ENCODE measurements at places on chromosomes 7 and 10.
A peak's percentile ranks its signal among the peaks of the same experiment; 100 is the strongest.

- no peaks in the 10 kb centered on the region for H3K36me3 ChIP-seq
- no peak for DNase-seq
- H3K4me3 ChIP-seq = no peak overlapping the region
- H3K27ac ChIP-seq = no peak overlapping the region
- H3K27me3 ChIP-seq = no peaks in the 10 kb centered on the region
These were observed 106.7 kb downstream of the CACNB2 start for GRCh38 chr10:18246967-18247366.

DNA sequence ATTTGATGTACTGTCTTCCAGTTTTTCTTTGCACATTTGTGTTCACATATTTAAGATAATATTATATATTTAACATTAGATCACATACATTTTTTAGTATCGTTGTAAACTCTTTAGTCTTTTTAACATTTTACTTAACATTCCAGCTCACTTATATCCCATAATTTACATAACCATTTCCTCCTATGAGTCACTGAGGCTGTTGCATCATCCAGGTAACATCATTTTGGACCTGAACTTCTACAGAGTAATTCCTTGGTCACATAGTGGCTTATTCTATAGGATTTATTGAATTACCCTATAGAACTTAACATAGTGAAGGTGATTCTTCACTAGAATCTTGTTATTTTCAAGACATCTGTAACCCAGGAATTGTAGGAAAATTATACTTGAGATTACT lies 194.4 kb downstream of the POU6F2 start:
- no peak overlapping the region for H3K4me3 ChIP-seq
- H3K36me3 ChIP-seq = no peaks in the 10 kb centered on the region
- peaks cover 15% of the 10 kb centered on the region for H3K4me1 ChIP-seq
- H3K27me3 ChIP-seq = no peaks in the 10 kb centered on the region
- H3K27ac ChIP-seq = no peak overlapping the region
- no peak for DNase-seq

- peak; percentile 96 for DNase-seq
- H3K4me1 ChIP-seq = no peaks in the 10 kb centered on the region
- no peaks in the 10 kb centered on the region for H3K27me3 ChIP-seq
- no peaks in the 10 kb centered on the region for H3K36me3 ChIP-seq
- H3K27ac ChIP-seq = no peak overlapping the region
These were observed 17.9 kb upstream of the AGK start for GRCh38 chr7:141533149-141533949.

DNA sequence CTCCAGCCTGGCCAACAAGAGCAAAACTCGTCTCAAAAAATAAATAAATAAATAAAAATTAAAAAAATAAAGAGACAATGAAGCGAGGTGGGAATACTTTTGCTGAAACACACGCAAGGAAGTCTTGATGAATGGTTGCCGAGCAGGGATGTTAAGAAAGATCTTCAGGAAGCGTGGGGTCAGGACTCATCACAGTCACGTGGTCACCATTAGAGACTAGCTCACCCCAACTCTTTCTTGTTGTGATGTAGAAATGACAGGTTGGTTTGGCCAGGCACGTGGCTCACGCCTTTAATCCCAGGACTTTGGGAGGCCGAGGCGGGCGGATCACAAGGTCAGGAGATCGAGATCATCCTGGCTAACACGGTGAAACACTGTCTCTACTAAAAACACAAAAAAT lies 28.9 kb upstream of the BAIAP2L1 start:
- no peak for DNase-seq
- H3K27ac ChIP-seq = no peak overlapping the region
- H3K27me3 ChIP-seq = no peaks in the 10 kb centered on the region
- H3K36me3 ChIP-seq = no peaks in the 10 kb centered on the region

GRCh38 chr10:59881640-59882039 lies 24.7 kb downstream of the CCDC6 start:
- H3K4me3 ChIP-seq = no peak overlapping the region
- H3K36me3 ChIP-seq = no peaks in the 10 kb centered on the region
- H3K4me1 ChIP-seq = peaks cover 36% of the 10 kb centered on the region
- no peak for DNase-seq

- H3K36me3 ChIP-seq = peaks cover 91% of the 10 kb centered on the region
- no peak overlapping the region for H3K27ac ChIP-seq
- no peaks in the 10 kb centered on the region for H3K27me3 ChIP-seq
- H3K4me1 ChIP-seq = no peaks in the 10 kb centered on the region
- DNase-seq = no peak
- no peak overlapping the region for H3K4me3 ChIP-seq
These were observed 10.2 kb downstream of the SSBP1 start for GRCh38 chr7:141748396-141748795.

GRCh38 chr7:118080947-118081346 lies 103.0 kb upstream of the LSM8 start:
- no peak overlapping the region for H3K27ac ChIP-seq
- no peaks in the 10 kb centered on the region for H3K27me3 ChIP-seq
- no peaks in the 10 kb centered on the region for H3K4me1 ChIP-seq
- no peaks in the 10 kb centered on the region for H3K36me3 ChIP-seq
- peak; percentile 43 for DNase-seq

GRCh38 chr7:108311446-108312168 lies 144.6 kb downstream of the NRCAM start:
- no peak overlapping the region for H3K4me3 ChIP-seq
- DNase-seq = no peak
- no peaks in the 10 kb centered on the region for H3K36me3 ChIP-seq
- H3K4me1 ChIP-seq = peaks cover 17% of the 10 kb centered on the region

DNA sequence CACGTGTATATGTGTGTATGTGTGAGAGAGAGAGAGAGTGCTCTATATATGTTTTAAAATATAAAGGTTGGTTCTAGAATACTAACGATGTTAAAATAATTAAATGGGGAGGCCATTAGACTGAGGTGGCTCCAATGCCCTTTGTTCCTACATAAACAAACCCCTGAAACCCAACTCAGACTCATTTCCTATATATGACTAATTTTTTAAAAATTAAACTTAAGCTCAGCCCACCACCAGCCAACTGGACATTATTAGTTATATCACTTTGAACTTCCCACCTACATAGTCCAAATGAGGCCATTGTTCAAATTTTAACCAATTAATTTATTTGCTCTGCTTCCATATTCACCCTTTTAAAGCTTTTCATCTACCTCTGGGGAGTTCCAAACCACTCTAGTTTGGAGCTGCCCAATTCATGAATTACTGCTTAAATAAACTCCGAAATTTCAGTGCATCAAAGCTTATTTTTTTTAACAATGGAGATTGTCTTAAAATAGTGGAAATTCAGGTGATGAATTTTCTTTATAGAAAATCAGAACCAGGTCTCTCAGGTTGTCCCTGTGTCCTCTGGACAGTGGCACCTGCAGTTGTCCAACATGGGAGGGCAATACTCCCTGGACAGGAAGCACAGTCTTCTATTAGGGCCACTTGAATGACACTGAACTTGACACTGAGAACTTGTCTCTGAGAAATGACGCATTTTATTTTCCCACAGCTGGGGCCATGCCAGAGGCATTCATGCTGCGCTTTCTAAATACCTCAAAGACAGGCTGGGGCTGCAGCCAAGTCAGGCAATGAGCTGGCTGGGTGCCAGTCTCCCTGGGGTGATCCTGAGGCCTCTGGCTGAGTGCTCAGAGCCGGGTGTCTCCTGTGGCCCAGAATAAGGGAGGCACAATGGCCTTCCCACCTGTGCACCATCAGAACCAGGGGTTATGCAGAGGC lies 109.5 kb upstream of the TMEM72 start:
- no peak overlapping the region for H3K4me3 ChIP-seq
- no peaks in the 10 kb centered on the region for H3K36me3 ChIP-seq
- no peak for DNase-seq
- no peaks in the 10 kb centered on the region for H3K4me1 ChIP-seq
- no peak overlapping the region for H3K27ac ChIP-seq

- no peak overlapping the region for H3K4me3 ChIP-seq
- H3K36me3 ChIP-seq = no peaks in the 10 kb centered on the region
- no peaks in the 10 kb centered on the region for H3K4me1 ChIP-seq
These were observed 108.5 kb downstream of the ARHGAP12 start for GRCh38 chr10:31820096-31820495.

- DNase-seq = no peak
- H3K4me1 ChIP-seq = peaks cover 7% of the 10 kb centered on the region
- H3K27ac ChIP-seq = no peak overlapping the region
- H3K27me3 ChIP-seq = no peaks in the 10 kb centered on the region
- no peak overlapping the region for H3K4me3 ChIP-seq
These were observed 30.6 kb downstream of the NET1 start for GRCh38 chr10:5442990-5443370.

DNA sequence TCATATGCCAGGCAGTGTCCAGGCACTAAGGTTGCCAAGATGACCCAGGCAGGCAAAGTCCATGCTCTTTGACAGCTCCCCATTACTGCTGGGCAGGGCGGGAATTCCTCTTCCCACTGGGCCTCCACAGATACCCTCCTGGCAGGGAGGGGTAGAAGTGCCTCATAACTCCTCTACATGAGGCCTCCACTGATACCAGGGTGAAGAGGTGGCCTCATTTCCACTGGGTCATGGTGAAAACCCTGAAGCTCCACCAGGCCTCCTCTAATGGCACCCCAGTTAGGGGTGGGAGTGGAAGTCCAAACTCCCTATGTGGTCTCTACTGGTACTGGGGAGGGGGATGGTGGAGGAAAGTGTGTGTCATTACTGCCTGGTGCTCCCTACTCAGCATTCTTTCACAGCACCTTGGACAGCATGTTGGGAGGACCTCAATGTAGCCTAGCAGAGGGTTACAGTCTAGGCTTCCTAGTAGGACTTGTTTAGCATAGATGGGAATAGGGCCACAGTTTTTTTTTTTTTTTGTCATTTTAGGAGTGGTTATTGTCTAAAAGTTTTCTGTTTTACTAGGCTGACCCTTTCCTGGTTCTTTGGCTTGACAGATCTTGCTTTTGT lies 34.6 kb upstream of the GLCCI1 start:
- no peak overlapping the region for H3K27ac ChIP-seq
- H3K27me3 ChIP-seq = no peaks in the 10 kb centered on the region
- H3K4me3 ChIP-seq = no peak overlapping the region
- H3K4me1 ChIP-seq = peaks cover 18% of the 10 kb centered on the region

GRCh38 chr10:106454233-106454632 lies 710.3 kb downstream of the SORCS1 start:
- no peaks in the 10 kb centered on the region for H3K4me1 ChIP-seq
- H3K27ac ChIP-seq = no peak overlapping the region
- H3K36me3 ChIP-seq = no peaks in the 10 kb centered on the region
- H3K27me3 ChIP-seq = no peaks in the 10 kb centered on the region
- DNase-seq = no peak

DNA sequence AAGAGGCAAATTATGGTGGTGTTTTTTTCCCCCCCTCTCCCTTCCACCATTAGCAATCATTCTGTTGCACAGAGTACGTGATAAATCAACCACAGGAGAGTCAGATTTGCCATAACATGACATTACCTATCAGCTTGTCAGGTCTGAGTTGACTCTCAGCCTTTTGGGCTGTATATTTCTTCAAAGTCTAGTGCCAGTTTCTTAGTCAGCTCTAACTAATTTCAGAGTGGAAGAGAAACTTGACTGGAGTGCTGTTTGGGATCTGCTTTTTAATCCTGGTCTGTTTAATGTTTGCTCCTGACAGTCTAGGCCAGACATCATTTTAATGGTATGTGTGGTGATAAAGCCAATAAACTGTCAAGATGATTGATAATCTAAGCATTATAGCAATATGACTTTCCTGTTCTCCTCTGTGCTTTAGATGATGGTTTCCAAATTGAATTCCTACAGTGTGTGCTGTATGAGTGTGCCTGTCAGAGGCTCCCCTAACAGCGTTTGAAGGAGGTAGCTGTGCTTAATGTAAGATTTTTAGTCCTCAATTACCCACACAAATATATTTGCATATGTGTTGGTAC lies 76.9 kb downstream of the LRMDA start:
- H3K36me3 ChIP-seq = no peaks in the 10 kb centered on the region
- no peak for DNase-seq
- H3K27ac ChIP-seq = no peak overlapping the region
- H3K4me3 ChIP-seq = no peak overlapping the region

- no peaks in the 10 kb centered on the region for H3K27me3 ChIP-seq
- H3K4me3 ChIP-seq = no peak overlapping the region
- peaks cover 13% of the 10 kb centered on the region for H3K4me1 ChIP-seq
- no peaks in the 10 kb centered on the region for H3K36me3 ChIP-seq
- no peak for DNase-seq
These were observed 77.0 kb upstream of the GPR22 start for GRCh38 chr7:107392830-107393229.

- no peak overlapping the region for H3K4me3 ChIP-seq
- no peaks in the 10 kb centered on the region for H3K36me3 ChIP-seq
- H3K4me1 ChIP-seq = no peaks in the 10 kb centered on the region
These were observed 224.7 kb downstream of the CHRM2 start for GRCh38 chr7:137093198-137093597.

DNA sequence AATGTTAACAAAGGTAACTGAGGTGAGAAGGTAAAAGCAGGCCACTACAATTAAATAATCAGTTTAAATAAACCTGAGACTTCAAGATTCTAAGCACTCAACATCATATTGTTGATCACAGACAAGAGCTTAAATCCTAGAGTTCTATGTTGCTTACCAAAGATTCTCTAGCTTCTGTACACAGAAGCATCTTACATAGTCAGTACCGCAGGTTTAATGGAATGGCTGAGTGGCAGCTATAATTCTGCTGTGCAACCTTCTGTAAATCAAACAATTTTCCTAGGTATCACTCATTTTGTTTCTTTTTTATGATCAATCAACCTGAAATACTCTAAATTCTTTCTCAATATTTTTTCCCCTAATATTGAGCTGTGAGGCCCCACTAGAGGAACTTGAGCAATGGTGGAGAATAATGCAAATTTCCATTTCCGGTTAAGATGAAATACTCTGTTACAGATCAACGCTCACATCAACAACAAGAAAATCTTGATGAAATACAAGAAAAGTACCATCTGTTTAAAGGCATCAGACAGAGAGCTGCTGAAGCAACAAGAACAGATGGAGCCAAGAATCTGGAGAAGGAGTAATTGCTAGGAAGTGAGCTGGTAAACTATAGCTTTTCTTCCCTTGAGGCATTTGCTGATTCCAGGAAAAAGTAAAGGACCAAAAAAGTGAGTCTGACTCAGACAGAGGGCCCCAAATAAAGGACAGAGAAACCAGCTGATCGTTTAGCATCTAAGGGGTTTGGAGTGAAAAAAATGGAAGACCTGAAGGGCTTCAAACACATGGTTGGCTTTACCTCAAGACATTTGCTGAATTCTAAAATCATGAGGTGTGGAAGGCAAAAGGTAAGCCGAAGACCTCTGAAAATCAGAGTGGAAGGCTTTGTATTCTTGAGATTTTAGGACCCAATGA lies 22.6 kb downstream of the PNPLA8 start:
- no peaks in the 10 kb centered on the region for H3K4me1 ChIP-seq
- H3K4me3 ChIP-seq = no peak overlapping the region
- no peak for DNase-seq

DNA sequence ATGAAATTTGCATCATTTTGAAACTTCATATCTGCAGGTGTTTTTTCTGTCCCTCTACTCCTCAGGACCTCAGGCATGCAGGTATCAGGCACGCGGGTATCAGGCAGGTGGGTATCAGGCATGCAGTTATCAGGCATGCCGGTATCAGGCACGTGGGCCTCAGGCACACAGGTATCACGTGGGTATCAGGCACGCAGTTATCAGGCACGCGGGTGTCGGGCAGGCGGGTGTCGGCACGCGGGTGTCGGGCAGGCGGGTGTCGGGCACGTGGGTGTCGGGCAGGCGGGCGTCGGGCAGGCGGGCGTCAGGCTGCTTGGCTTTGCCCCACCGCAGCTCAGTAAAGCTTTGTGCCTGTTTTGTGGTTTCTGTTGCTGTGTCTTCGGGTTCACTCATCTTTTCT lies 8.7 kb downstream of the SPRN start:
- H3K4me3 ChIP-seq = no peak overlapping the region
- H3K36me3 ChIP-seq = peaks cover 22% of the 10 kb centered on the region
- no peak overlapping the region for H3K27ac ChIP-seq
- no peaks in the 10 kb centered on the region for H3K4me1 ChIP-seq
- no peak for DNase-seq
